ENCODE measurements at places on chromosomes 6 and 20.

DNA sequence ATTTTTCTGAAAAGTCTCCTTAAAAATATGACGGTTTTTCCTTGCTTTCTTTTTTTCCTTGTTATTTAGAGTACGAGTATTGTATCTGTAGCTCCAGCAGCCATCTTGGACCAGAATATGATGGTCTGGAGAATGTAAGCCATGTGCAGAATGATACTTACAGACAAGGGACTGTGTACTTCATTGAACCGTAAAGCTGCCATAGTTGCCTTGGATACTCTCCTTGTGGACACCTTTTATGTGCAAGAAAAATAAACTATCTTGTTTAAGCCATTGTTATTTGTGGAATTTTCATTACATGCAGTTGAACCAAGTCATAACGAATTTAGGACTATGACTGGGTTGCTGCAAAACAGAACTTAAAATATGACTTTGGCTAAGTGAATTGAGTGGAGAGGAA is 485.8 kb upstream of the CITED2 start:
- DNase-seq: no peak

DNA sequence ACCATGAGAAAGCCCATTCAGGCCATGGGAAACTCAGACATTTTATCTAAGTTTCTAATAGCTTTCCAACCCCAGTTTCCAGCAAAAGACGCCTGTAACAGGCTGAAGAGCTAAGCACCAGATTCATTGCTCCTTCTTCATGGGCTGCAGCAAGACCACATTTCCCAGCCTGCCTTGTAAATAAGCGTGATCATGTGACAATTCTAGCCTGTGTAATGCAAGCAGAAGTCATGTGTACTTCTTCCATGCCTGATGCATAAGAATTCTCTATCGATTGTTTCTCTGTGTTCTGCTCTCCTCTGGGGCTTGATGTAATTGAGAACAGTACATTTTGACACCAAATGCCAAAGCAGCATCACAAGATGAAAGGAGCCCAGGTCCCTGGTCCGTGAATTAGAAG is 6.8 kb downstream of the PCSK2 start:
- DNase-seq: no peak

GRCh38 chr6:118813775-118814174 is 80.2 kb upstream of the ASF1A start:
- DNase-seq: no peak

GRCh38 chr6:79796197-79796596 is 151.2 kb downstream of the ELOVL4 start:
- DNase-seq: no peak

GRCh38 chr6:25601800-25602673 is 50.0 kb upstream of the SCGN start:
- DNase-seq: peak; percentile 27

GRCh38 chr20:39111359-39112177 is 149.4 kb downstream of the DHX35 start:
- no peak for DNase-seq

DNA sequence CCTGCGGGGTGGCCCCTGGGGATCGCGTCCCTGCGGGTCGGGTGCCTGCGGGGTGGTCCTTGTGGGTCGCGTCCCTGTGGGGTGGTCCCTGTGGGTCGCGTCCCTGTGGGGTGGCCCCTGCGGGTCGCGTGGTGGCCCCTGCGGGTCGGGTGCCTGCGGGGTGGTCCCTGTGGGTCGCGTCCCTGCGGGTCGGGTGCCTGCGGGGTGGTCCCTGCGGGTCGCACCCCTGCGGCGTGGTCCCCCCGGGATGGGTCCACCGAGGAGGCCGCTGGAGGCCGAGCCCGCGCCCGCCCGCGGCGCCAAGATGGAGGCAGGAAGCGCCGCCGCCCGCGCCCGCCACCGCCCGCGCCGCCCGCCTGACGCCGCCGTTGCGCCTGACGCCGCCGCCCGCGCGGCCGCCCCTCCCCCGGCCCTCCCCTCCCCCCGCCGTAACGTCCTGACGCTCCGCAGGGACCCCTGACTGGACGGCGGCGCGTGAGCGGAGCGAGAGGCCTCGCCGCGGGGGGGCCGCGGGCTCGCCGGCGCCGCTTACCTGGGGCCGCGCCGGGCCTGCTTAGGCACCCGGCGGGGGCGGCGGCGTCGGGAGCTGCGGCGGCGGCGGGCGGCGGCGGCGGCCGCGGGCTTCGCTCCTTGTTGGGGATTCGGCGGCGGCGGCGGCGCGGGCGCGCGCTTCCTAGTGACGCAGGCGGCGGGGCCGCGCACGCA is at the start of gene GMEB2:
GMEB2 (minus strand) TSS at position 678 of the 705 bp plus-strand sequence. CDS start 7,704 bp downstream, outside the sequence.
- peak; percentile 96 for DNase-seq

DNA sequence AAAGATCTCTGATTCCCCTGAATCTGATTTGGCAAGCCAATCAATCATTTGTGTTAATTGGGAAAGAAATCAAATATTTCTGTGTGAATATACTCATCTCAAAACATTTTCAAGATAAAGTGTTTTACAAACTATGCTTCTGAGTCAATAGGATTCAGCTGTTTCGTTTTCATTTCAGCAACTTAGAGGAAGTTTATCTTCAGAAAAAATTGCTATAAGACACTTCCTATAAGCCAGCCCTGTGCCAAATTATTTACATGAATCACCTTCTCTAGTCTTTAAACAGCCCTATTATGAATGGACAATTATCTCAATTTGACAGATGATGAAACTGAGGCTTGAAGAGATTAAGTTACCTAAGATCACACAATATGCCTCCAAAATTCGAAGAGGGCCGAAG is 10.9 kb downstream of the DEFB129 start:
- DNase-seq: no peak

DNA sequence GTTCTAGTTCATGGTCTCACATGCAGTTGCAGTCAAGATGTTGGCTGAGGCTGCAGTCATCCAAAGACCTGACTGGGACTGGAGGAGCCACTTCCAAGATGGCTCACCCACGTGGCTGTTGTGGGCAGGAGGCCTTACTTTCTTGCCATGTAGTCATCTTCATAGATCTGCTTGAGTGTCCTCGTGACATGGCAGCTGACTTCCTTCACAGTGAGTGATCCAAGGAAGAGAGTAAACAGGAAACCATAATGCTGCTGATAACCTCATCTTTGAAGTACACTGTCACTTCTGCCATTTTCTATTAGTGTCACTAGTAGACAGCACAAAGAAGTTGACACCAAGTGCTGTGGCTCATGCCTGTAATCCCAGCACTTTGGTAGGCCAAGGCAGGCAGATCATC is 40.1 kb upstream of the AKIRIN2 start:
- DNase-seq: no peak

- no peak for DNase-seq
These were observed 133.1 kb downstream of the ALDH8A1 start for GRCh38 chr6:134816780-134817179.

GRCh38 chr20:34829191-34829590 is 3.7 kb upstream of the NCOA6 start:
- DNase-seq: no peak

DNA sequence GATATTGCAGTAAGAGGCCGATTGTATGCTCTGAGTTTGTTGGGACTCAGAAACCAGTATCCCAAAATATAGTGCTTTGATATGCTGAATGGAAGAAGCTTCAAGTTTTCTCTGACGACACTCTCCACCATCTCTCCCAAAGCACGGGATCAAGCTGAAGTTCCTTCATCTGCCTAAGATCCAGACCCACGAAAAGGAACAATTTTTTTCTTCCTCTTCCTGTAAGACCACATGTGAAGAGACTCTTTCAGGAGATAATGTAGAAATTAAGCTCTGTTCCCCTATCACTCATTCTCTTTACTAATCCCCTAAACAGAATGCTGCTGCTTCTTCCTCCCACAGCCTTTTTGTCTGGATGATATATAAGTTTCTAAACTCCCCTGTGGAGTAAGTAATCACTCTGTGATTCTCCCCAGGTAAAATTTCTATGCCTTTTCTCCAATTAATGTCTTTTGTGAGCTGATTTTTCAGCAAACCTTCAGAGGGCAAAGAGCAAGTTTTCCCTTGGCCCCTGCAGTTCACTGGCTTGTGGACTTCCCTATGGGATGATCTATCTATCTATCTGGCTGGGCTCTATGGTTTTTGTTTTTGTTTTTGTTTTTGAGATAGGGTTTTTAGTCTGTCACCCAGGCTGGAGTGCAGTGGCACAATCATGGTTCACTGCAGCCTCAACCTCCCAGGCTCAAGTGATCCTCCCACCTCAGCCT is 13.5 kb upstream of the PNRC1 start:
- no peak for DNase-seq

GRCh38 chr6:137602313-137603197 is 108.4 kb upstream of the OLIG3 start:
- no peak for DNase-seq

GRCh38 chr6:39224011-39224410 is 5.3 kb downstream of the KCNK5 start:
- DNase-seq: no peak

GRCh38 chr6:149456311-149457021 is 28.3 kb downstream of the ZC3H12D start:
- DNase-seq: no peak

- no peak for DNase-seq
These were observed 48.9 kb downstream of the DUSP22 start for GRCh38 chr6:340991-341827.

GRCh38 chr6:14880052-14880451 is 365.8 kb upstream of the JARID2 start:
- no peak for DNase-seq

DNA sequence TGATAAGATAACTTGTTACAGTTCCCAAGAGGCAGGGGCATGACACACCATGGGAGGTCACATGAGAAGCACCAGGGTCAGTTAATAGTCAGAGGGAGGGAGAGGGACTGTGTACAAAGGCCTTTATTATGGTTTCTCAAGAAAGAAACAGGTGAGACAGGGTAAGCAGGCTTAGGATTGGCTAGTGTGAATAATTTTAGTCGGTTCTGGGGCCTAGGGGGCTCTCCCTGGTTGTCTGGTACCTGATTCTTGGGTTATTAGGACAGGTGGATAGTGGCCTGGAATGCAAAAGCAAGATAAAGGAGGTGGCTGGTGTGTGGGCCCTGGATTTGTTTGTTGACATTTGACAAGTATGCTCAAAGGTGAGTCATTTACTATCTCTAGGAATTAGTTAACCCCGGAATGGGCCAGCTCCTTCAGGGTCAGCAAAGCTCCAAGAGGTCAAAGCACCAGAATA is 49.4 kb upstream of the MCUR1 start:
- DNase-seq: no peak

- DNase-seq: peak; percentile 32
These were observed 50.3 kb downstream of the MYH7B start for GRCh38 chr20:35006009-35006408.

DNA sequence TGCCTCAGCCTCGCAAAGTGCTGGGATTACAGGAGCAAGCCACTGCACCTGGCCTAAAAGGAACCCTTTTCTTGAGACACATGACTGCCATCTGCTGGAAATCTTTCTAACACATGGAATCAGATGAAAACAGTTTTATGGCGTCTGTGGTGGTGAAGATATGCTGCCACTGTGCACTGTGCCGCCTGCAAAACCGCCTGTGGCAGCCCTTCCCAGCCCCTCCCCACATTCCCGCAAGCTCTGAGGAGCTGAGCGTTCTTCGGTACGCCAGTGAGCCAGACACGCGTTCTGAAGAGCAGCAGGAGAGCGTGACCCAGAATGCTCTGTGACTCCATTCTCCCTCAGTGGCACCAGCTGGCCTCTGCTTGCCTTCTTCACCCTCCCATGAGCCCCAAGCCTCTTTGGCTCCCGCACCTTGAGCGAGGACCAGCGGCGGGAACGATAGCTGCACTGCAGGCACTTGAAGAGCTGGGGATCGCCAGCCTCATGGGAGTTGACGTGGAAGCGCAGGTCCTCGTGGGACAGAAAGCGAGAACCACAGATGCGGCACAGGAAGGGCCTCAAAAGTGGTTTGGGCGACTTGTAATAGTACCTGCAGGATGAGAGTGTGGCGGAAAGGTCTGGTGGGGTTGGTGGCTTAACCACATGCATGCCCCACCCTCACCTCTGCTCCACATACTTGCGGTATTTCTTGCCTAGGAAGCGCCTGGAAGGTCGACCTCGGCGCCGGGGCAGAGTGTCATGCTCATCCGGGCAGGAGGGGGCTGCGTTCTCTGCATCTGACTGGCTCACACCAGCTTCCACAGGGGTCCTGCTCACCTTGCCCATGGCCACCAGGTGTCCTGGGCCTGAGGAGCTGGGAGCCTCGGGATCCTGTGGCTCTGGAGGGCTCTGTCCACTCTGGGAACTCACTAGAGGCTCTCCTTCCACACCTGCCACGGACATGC is 8.7 kb downstream of the ZNF335 start:
- DNase-seq: peak; percentile 77

GRCh38 chr6:164378330-164378729 is 931.1 kb downstream of the C6orf118 start:
- no peak for DNase-seq

DNA sequence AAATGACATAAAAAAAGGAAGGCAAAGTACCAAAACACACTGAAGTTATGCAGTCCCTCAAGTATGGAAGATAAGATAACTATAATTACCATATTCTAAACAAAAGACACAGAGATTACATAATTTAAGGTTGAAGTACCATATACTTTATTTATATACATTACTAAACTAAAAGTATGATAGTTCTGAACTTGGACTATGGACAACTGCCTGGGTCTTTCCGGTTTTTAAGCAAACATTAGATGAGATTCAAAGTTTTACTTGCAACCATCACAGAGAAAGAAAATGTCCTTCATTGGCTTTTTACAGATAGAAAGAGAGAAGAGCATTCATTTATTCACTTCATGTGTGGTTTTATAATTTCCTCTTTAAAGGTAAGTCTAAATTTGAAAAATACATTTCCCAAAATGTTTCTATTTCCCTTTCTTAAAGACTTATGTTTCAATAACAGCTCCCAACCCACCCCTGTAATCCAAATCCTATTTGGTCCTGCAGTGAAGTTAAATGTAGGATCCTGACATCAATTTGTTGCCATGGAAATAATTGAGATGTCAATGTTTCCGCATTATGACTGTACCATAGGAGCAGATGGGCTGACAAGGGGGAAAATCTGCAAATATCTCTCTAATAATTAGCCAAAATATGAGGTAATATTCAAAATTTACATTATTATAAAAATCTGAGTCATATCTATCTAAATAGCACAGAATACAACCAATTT is 63.7 kb downstream of the PTPRK start:
- no peak for DNase-seq

GRCh38 chr6:131724114-131724513 is 13.3 kb upstream of the CTAGE9 start:
- no peak for DNase-seq

DNA sequence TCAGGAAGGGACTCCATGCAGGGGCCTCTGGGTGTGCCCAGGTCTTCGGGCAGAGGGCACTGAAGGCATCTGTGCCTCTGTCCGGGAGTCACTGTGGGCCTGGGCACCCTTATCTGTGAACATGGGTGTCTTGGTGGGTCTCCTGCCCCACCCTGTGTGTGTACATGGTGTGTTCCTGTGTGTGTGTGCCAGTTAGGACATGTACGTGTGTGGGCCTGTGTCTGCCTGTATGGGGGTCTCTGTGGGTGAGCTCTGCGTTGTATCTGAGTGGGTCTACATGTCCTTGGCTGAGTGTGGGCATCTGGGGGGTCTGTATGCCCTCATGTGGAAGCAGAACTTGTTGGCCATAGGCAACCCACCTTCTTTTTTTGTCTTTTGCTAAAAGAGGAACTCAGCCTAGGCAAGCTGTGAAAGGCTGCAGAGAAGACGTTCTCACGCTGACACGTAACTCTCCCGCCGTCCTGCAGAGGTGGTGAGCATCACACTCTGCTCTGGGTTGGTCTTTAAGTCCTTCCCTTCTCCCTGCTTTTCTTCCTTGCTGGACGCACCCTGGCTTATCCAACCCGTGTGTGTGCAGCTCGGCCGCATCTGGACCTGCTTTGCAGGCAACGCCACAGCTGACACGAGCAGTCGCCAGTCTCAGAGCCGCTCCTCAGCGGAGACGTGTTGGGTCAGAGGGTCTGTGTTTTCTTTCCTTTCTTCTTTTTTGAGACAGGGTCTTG is 532 bp upstream of the NPBWR2 start:
- no peak for DNase-seq
